ENCODE measurements at places on chromosomes 4 and X.
A peak's percentile ranks its signal among the peaks of the same experiment; 100 is the strongest.

DNA sequence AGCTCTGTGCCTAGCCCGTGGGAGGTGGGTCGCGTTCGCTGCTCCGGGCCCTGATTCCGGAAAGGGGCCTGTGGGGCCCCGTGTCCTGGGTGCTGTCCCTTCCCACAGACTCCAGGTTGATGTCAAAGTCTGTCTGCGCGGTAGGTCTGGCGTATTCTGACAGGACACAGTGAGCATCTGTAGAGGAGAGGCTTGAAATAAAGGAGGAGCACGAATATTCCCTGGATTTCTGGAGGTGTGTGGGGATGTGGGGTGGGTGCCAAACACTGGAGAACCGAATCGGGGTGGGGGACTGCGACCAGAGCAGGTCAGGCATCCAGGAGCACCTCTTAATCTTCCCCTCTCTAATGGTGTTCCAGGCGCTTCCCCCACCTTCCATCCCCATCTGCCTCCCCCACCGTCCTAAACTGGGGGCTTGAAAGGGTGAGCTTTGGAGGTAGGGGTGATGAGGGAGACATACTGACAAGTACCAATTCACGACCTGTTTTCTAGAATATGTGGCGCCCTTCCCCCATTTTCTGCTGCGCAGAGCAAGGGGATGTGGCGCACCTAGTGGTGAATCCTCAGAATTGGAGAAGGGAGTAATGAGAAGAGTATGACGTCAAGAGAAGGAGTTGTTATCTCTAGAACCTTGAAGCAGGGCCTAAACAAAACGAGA is 877 bp downstream of the GPRASP1 start:
- peak; percentile 41 for DNase-seq

DNA sequence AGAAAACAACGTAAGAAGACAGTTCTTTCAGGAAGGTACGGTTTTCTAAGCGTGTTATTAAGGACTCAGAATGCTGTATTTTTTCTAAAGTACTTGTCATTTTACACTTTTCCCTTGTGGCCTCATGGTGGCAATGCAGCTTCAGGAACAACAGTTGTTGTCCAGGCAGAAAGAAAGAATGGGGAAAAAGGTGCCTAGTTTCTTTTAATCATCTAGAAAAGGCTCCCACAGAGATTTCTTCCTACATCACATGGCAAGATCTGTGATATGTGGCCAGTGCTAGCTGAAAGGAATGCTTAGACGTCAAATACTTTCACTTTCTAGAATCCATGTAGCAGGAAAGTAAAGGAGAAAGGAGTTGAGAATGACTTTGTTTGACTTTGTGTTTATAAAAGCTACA is 49.0 kb upstream of the TRAM1L1 start:
- DNase-seq, result peak; percentile 39

GRCh38 chr4:66852843-66853242 is 692.5 kb downstream of the CENPC start:
- DNase-seq, result no peak

- no peak for DNase-seq
These were observed 13.7 kb downstream of the IRF2 start for GRCh38 chr4:184460499-184461285.

- DNase-seq, result peak; percentile 81
These were observed 9.4 kb downstream of the UVSSA start for GRCh38 chr4:1356181-1356998.

DNA sequence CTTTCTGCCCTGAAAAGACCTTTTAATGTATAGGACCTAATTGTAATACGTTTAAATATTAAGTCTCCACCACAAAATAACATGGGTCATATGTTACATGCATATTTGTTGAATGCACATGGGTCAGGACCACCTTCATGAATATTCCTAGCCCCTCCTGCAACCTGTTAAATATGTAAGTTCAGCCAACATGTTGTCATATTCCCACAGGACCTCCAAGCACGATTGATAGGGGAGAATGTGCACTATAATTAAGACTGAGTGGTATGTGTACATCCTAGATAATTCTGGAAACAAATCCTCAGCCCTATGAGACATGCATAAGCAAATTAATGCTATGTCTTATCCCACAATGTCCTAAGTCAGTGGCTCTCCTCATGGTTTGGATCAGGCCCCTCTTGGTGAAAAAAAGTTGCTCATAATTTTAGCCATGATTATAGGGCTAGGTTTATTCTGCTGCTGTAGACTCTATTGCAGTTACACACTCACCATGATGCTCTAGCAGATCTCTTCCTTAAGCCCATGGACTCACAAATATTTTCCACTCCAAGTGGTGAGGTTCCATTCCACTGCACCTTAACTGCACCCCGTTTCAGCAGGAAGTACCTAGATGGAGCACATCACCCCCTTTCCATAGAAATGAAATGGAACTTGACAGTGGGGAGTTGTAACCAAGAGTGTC is 10.2 kb downstream of the TIGD2 start:
- DNase-seq, result no peak

- DNase-seq, result no peak
These were observed 3.4 kb upstream of the USP53 start for GRCh38 chr4:119209077-119209476.

DNA sequence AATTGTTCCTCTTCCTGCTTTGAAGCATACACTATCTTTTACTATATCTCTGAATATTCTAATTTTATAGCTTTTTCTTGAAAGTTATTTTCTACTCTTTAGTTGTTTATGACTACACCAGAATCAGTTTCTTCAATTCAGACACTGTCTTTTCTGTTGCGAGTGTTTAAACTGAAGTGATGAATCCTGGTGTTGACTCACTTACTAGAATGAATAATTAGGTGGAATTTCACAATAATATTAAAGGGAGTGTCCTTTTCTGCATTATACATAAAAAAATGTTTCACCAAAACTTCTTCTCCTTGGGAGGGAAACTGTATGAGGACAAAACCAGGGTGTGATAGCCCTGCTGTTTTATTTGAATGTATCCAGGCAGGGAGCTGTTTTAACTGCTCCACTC is 1383.1 kb downstream of the C4orf33 start:
- DNase-seq, result no peak

GRCh38 chr4:2348786-2349185 is 69.7 kb downstream of the ZFYVE28 start:
- DNase-seq, result no peak

DNA sequence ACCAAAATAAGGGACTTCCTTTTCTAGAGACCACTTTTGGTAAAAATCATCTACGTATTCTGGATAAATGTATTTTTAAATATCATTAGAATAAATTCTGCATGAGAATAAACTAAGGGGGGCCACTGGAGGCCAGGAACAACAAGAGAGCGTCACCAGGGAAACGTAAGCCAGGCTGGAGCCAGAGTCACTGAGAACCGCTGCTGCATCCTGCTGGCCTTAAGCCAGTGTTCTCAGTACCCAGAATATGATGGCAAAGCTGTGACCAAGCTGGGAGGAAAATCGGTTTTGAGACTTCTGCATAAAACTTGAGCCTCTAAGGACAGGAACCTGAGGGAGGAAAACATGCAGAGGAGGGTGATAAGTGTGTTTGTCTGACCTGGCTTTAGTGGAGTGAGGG is 63.0 kb upstream of the FAM9A start:
- DNase-seq, result no peak

DNA sequence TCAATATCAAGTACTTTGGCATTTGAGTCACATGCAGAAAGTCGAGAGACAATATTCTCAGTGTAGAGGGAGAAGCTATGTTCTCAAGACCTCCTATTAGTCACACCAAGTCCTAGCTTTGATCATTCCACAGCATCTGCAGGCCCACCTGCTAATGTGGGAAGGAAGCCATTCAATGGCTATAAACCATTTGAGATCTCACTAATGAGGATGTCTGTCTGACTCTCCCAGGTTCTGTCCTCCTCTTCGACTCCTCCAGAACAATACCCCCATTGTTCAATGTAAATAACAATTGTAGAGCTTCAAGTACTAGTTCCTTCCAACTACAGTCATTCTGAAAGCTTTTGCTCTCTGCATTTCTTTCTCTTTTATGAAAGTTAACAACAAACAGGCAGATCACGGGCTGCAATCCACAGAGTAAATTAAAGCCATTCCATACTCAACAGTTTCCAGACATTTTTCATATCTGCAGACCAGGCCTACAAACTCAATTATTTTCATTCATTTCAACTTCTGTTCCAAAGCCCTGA is 140.2 kb upstream of the EDNRA start:
- DNase-seq, result no peak

DNA sequence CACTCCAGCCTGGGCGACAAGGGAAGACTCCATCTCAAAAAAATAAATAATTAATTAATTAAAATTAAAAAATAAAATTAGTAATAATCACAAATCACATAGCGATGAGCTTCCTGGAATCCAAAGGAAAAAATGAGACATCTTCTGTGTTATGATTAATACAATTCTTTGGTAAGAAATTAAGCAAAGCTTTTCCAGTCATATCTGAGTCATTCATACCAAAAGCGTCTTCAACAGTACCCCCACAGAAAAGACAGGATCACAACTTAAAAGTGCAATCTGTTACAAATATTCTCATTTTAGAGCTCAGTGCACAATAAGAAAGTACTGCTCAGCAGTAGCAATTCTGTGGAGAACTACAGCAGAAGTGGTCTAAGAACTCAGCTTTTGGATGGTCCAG is 168.5 kb upstream of the MXRA5 start:
- no peak for DNase-seq

DNA sequence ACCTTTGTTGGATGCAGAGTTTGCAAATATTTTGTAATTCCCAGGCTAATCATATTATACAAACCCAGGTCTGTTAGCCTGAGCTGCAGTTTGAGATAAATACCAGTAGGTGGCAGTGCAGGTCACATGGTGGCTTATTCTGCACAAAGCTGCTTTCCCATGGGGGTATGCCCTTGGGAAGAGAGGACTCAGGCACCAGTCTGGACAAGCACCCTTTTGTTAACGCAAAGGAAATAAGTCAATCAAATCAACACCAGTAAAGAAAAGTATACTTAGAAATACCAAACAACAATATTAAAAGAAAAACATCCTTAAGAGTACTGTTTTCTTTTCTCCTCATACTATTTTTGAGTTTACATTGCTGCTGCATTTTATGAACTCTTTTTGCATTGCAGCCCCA is 389.0 kb upstream of the ZFP42 start:
- DNase-seq, result peak; percentile 46
